ENCODE measurements at places on chromosomes 3 and 15.

DNA sequence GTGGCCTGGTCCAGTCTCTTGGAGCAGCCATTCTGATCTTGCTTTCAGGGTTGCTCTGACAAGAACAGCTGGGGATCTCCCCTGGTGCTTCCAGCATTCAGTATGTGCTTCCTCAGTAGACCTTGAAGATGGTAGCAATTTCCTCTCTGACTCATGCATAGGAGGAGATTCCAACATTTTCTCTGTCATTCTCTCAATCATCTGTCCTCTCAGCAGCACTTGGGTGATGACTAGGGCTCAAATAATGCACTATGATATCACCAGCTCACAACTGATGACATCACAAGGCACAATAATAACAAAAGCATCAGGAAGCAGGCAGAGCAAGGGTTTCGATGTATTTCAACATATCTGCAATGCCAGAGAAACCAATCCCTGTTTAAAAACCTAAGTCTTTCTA, 52.7 kb downstream of the NFKBIZ start:
- no peak for DNase-seq

GRCh38 chr3:193971261-193971751, 164.6 kb upstream of the HES1 start:
- DNase-seq = no peak

- DNase-seq = no peak
These were observed 25.4 kb downstream of the DENND4A start for GRCh38 chr15:65766422-65767263.

DNA sequence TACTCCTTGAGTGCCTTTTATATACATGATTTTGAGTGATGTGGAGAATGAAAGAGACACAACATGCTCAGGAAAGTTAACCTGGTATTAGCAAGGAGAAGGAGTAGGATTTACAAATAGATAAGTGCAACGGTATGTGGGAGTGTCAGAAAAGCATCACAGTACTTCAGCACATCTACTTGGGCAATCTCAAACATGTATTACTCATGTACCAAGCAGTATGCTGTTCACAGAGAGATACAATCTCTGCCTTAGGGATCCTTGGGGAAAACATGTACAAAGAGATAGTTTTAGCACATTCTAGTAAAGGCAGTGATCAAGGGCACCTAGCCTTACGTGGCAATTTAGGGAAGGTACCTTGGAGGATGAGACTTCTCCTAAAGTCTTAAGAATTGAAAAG, 146.5 kb downstream of the FILIP1L start:
- DNase-seq = no peak

GRCh38 chr3:123155471-123156011, 46.2 kb upstream of the SEC22A start:
- DNase-seq = no peak

- no peak for DNase-seq
These were observed 206.6 kb downstream of the MECOM start for GRCh38 chr3:169456900-169457299.

GRCh38 chr3:132399054-132399929, 18.0 kb upstream of the DNAJC13 start:
- DNase-seq = no peak

DNA sequence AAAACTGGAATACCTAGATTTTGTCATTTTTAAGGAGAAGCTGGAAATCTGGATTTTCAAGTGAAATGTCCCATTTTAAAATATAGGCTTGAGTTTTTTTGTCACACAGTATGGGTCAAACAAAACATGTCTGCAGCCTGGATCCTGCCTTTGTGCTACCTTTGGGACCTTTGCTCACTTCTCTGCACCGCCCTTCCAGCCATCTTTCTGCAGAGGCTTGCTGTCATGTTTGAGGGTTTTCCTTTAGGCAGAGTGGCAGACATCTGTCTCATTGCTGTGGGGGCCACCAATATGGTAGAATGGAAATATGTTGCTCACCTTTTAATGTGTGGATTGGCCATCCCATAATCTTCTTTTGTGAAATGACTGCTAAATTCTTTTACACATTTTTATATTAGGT, 136.3 kb downstream of the EEFSEC start:
- DNase-seq = no peak

- DNase-seq = no peak
These were observed 69.1 kb downstream of the KBTBD8 start for GRCh38 chr3:67067251-67067650.

GRCh38 chr3:159418571-159419526, 569.8 kb upstream of the IL12A start:
- no peak for DNase-seq

GRCh38 chr3:25751725-25752124, 31.5 kb downstream of the NGLY1 start:
- DNase-seq = no peak

DNA sequence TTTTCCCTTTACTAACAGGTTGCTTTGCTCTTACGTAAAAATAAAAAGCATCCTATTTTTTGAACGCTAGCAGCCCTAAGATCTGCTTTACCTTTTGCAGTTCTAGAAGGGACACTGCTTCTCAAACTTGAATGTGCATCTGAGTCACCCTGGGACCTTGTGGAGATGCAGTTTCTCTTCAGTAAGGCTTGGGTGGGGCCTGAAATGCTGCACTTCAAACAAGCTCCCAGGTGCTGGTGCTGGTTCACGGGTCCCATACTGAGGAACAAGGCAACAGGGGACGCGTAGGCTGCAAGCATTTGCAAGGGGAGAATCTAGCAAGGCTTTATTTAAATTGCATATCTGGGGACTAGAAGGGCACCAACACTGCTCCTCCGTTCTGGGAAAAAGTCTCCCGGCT, 30.0 kb downstream of the MB21D2 start:
- no peak for DNase-seq

DNA sequence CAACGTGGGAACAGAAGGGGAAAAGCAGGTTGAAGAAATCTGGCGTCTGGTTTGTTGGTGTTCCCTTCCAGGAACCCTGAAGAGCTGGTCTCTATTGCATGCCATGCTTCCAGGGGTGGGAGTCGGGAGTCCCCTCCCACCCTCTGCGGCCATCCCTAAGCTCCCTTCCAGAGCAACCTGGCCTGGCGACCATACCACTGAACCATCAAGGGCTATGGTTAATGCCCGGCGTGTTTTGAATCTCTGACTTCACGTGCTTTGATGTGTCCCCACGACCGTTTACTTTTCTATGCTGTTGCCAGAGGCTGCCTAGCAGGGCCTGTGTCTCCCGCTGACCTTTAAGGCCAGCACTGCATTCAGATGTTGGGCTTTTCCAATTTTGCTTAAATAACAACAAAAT, 696 bp upstream of the SNRK start:
- no peak for DNase-seq

DNA sequence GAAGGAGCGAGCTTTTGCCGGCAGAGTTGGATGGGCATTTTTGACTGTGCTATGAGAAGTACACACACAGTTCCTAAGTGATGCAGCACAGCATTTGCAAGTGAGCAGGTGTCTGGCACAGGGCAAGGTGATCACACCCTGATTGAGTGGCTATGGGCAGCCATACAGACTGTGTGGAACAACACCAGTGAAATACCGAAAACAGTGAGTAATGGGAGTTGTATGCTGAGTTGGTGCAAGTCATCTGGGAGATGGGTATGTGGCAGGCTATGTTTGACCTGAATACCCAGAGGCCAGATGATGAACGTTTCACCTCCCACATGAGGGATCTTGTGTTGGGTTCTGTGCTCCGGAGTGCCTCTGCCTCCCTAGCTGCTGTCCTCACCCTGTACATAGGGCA, 53.5 kb upstream of the TIPARP start:
- DNase-seq = no peak

DNA sequence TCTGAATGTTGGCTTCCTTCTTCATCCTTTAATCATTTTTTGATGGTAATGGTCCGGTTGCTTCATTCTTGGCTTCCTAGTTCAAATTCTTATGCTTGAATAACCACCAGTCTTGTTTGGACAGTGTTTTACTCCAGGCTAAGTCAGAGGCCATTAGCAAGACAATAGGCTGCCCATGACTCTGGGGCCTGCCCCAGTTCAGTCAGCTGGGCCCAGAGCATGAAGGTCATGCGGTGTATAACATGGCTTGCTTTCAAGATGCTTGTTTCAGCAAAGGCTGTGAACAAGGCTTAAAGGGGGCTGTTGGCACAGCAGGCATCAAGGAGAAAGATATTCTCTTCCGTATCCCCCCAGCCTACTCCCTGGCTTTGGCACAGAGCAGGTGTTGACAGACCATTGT, 13.7 kb downstream of the TM4SF18 start:
- no peak for DNase-seq

GRCh38 chr3:39276746-39277145, 3.1 kb downstream of the CX3CR1 start:
- DNase-seq = no peak

DNA sequence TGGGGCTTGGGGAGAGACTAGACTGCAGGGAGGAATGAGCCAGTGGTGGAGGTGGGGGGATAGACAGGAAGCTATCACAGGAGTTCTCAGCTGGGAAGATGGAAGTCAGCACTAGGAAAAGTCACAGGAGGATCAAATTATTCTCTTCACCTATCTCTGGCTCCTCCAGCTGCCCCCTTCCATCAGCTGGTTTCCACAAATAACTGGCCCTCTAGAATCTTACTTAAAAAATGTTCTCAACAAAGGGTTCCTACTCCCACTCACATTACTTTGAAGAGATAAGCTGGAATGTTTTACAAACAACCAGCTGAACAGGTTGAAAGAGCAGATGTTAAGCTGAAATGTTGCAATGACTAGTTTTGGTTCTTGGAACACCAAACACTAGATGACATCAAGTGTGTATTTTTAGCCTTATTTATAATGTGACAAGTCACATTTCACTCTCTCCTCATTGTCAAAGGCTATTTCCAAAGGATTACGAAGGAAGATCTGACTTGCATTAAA, 102.7 kb upstream of the AADACL2 start:
- DNase-seq = no peak

- no peak for DNase-seq
These were observed 12.8 kb downstream of the SH3BP5 start for GRCh38 chr3:15319575-15319974.

DNA sequence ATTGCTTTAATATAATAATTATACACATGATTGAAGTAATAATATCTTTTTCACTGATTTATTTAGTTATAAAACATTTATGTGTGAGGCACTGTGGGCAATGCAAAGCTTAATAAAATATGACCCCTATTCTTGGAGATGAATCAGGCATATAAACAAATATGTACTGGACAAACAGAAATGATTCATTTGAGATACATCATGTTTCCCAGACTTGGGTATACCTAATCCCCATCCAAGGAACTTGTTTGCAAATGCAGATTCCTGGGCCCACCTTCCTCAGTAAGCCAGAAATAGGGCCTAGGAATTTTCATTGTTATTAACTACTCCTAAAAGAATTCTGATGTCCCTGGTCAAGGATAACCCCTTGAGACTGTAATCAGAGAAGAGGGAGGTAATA, 184.2 kb downstream of the CHL1 start:
- no peak for DNase-seq

DNA sequence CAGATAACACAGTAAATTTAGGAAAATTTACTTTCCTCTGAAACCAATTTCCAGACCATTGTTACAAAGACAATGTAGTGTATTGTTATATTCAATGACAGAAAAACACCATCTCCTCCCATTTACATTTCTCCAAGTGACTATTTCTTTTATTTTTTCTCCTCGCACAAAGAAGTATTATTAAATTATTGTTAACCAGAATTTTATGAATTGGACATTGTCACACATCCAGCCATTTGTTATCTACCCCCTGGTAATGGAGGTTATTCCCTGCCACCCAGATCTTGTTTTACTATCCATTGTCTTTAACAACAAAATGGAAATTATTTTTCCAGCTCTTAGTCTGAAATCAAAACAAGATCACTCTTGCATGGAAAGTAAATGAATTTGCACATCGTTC, 511.3 kb downstream of the FGF12 start:
- DNase-seq = no peak

GRCh38 chr15:57205996-57206395, 170.3 kb upstream of the CGNL1 start:
- no peak for DNase-seq

- DNase-seq = no peak
These were observed 37.2 kb upstream of the ANPEP start for GRCh38 chr15:89851673-89852341.
